ENCODE measurements at places on chromosomes 1 and 21. TPM values are rescaled to one million over a fixed set of nuclear protein-coding genes. Genes with fewer than 3 reads are reported as not detected.

DNA sequence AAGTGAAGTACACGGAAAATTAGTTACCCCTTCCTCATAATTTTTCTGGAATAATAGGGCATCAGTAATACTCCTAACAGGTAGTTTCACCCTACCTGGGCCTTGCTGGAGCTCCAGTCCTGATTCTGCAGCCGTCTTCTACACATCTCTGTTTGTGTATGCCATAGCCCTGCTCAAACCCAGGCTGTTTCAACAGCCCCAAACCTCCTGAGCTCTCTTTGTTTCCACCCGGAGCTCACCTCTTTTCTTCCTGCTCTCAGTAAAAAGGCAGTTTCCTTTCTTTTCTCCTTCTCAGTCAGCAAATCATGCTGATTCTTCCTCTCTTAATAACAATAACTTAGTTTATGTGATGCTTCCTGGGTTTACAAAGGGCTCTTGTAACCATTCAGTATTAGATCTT, 355.1 kb upstream of the RUNX1 start:
- DNase-seq, result no peak

GRCh38 chr1:187877220-187877619, 1048.5 kb downstream of the PLA2G4A start:
- DNase-seq, result no peak

GRCh38 chr1:192713921-192714320, 78.0 kb downstream of the RGS13 start:
- DNase-seq, result peak; percentile 76

GOLT1A gene
- not detected for total RNA-seq

MFAP2 gene
- 16.9 TPM for total RNA-seq

Measured in RPMI7951 (cell line).